ENCODE measurements at places on chromosomes 5 and 9. TPM values are rescaled to one million over a fixed set of nuclear protein-coding genes. Genes with fewer than 3 reads are reported as not detected.

Gene GNA14
- total RNA-seq, result 5.5 TPM

Gene ZBTB26
- 1.9 TPM for total RNA-seq

- DNase-seq, result no peak
Observed at GRCh38 chr9:137455359-137455991, 3.7 kb downstream of the NSMF start.

DNA sequence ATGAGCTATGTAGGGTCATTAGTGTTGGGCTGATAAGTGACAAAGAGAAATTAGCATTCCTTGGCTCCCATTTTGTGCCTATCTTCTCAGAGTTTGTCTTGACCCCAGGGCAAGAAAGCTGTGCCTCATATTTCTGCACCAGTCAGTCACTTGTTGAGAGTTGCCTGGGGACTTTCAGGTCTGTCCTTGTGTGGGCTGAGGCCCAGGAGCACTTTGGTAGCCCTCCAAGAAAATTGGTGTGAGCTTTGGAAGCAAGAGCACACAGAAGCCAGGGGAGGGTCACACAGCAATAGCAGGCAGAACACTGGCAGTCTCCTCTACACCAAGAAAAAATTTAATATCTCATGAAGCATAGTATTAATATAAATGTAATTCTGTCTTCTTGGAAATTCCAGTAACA, 239.9 kb downstream of the NPR3 start:
- DNase-seq, result no peak
